ENCODE measurements at places on chromosomes 6 and 20.

GRCh38 chr6:4574007-4574406, 202.2 kb upstream of the CDYL start:
- no peak for DNase-seq

GRCh38 chr6:2063547-2063946, 181.9 kb downstream of the GMDS start:
- no peak for DNase-seq

- DNase-seq: no peak
Measured at GRCh38 chr6:37984578-37984977, 165.1 kb downstream of the ZFAND3 start.

DNA sequence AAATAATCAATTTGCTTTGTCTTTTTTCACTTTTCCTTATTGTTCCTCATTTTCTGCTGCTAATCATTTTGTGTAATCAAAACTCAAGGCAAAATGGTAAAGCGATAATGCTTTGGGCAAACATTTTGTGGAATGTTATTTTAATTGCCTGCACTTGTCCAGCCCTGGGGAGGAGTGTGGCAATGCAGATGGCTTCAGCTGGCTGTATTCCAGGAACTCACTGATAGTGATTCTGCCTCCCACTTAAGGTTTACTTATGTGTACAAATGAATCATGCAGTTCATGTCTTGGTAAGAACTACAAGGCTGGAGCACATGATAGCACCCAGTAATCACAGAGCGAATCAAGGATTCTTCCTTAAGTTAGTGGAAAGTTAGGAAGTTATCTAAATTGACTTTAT, 107.8 kb downstream of the COL19A1 start:
- no peak for DNase-seq

DNA sequence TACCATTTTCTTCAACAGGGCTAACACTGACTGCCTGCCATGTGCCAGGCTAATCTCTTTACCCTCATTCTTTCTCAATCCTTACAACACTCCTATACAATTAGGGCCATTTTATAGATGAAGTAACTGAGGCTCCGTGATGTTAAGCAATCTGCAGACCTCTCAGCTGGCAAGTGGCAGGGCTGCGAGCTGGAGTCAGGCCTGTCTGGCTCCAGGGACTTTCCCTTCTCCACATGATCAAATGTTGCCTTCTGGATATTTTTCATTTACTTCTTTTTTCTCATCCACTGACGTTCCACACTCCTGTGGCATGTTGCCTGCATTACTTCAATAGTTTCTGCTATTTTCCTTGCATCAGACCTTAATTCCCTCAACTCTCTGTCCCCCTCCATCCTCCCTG, 55.2 kb upstream of the TAGAP start:
- DNase-seq: no peak

- peak; percentile 53 for DNase-seq
Measured at GRCh38 chr6:149840345-149841075, 23.6 kb downstream of the LRP11 start.

- DNase-seq: no peak
Measured at GRCh38 chr20:14783766-14784165, 446.4 kb upstream of the FLRT3 start.

DNA sequence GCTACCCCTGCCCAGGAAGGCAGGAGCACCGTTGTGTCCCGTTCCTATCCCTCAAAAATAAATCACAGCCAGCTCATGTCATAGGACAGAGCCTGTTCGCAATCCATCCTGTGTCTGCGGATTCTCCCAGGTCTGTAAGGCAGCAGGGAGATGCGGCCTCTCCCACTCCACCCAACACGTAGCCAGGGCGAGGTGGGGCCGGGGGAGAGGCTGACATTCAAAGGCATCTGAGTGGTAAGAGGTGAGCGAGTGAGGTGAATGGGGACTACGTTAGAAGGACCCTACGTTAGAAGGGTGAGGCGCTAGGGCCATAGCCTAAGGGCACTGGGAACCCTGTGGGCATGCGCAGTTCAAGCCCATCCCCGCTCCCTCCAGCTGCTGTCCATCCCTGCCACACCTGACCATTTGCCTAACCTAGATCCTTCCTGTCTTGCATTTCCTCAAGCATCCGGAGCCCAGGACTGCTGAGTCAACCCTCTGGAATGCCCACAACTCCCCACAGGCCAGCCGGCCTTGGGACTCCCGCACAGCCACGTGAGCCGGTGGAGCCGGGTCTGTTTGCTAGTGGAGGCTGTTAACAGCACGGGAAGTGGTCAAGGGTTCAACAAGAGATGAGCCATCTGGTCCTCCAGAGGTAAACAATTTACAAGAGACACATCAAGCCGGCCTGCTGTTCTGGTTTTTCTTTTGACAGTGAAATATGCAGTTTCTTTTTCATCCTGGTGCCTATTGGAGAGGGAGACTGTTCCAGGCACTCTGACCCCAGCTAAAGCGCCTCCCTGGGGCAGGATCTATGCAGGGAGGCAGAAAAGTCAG, 45.9 kb downstream of the RIPOR3 start:
- DNase-seq: no peak

Data from right forelimb (tissue), 1 donor.